ENCODE measurements at places on chromosomes 7 and 10.

GRCh38 chr7:123367031-123367430, 167.3 kb upstream of the SLC13A1 start:
- no peak overlapping the region for H3K4me3 ChIP-seq
- H3K36me3 ChIP-seq, result no peaks in the 10 kb centered on the region
- no peaks in the 10 kb centered on the region for H3K27me3 ChIP-seq
- no peak overlapping the region for H3K27ac ChIP-seq
- no peaks in the 10 kb centered on the region for H3K4me1 ChIP-seq

DNA sequence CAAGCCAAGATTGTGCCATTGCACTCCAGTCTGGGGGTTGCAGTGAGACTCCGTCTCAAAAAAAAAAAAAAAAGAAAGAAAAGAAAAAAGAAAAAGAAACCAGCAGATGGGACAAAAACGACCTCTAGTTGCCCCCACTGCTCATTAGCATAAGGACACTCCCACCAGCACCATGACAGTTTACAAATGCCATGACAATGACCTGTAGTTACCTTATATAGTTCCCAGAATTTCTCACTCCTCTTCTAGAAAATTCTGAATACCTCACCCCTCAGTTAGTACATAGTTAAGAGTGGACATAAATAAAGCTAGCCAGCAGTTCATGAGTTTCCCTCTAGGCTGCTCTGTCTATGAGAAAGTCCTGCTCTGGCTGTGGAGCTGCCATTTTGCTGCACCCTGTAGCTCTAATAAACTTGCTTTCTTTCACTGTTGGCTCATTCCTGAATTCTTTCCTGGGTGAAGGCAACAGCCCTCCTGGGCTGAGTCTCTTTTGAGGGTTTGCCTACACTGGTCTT, 276.8 kb upstream of the AKR1E2 start:
- no peaks in the 10 kb centered on the region for H3K36me3 ChIP-seq
- H3K4me1 ChIP-seq, result peaks cover 3% of the 10 kb centered on the region
- peaks cover 9% of the 10 kb centered on the region for H3K27me3 ChIP-seq
- no peak for DNase-seq
- no peak overlapping the region for H3K4me3 ChIP-seq
- H3K27ac ChIP-seq, result no peak overlapping the region

DNA sequence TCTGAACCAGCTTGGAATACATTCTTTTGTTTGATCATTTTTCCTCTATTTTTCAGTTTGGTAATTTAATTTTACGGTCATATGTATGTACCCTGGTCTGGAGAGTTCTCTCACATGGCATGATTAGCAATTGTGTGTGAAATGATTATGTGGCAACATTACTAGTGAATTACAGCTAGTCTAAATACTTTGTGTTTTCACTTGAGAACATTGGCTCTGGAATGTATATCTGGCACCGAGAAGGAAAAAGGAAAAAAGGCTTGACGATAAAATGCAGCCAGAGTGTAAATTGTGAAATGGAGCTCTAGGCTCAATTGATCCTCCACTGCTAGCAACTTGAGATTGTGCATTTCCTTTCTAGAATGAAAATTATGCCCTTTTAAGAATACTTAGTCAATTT, 397.2 kb downstream of the EXOC4 start:
- H3K36me3 ChIP-seq, result peaks cover 4% of the 10 kb centered on the region
- H3K4me3 ChIP-seq, result no peak overlapping the region
- no peak overlapping the region for H3K27ac ChIP-seq

- no peak overlapping the region for H3K4me3 ChIP-seq
- no peaks in the 10 kb centered on the region for H3K36me3 ChIP-seq
- H3K4me1 ChIP-seq, result no peaks in the 10 kb centered on the region
- no peaks in the 10 kb centered on the region for H3K27me3 ChIP-seq
Measured at GRCh38 chr10:9024210-9024609, 969.7 kb downstream of the GATA3 start.

DNA sequence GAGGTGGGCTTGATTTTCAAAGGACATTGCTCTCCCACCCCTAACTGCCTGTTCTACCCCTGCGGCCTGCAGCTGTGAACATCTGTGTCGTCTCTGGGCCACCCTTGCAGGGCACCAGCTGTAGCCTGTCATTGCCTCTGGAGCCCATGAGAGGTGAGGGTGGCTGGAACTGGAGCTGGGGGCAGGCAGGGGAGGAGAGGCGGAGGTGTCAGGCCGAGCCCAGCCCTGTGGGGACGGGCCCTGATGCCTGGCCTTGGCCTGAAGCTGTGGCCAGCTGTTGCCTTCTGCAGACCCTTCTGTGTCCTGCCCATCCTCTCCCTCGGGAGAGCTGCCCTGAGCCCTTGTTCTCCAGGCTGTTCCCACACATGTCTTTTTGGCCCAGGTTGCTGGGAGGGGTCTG, 44.5 kb downstream of the PALD1 start:
- H3K4me1 ChIP-seq, result no peaks in the 10 kb centered on the region
- H3K27me3 ChIP-seq, result no peaks in the 10 kb centered on the region
- H3K27ac ChIP-seq, result no peak overlapping the region
- no peak overlapping the region for H3K4me3 ChIP-seq

DNA sequence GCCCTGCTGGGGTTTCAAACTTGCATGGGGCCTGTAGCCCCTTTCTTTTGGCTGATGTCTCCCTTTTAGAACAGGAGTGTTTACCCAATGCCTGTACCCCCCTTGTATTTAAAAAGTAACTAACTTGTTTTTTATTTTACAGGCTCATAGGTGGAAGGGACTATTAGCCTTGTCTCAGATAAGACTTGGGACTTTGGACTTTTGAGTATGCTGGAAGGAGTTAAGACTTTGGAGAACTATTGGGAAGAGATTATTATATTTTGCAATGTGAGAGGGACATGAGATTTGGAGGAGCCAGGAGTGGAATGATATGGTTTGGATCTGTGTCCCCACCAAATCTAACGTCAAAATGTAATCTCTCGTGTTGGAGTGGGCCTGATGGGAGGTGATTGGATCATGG, 314.9 kb upstream of the SP8 start:
- no peaks in the 10 kb centered on the region for H3K36me3 ChIP-seq
- no peak for DNase-seq
- H3K4me1 ChIP-seq, result no peaks in the 10 kb centered on the region
- no peak overlapping the region for H3K4me3 ChIP-seq
- H3K27me3 ChIP-seq, result peaks cover 6% of the 10 kb centered on the region

- H3K27me3 ChIP-seq, result peaks cover 5% of the 10 kb centered on the region
- H3K36me3 ChIP-seq, result no peaks in the 10 kb centered on the region
- no peak overlapping the region for H3K4me3 ChIP-seq
- no peaks in the 10 kb centered on the region for H3K4me1 ChIP-seq
- no peak overlapping the region for H3K27ac ChIP-seq
- DNase-seq, result no peak
Measured at GRCh38 chr7:91912494-91912893, 28.2 kb upstream of the AKAP9 start.

GRCh38 chr7:28192786-28193585, 12.4 kb upstream of the JAZF1 start:
- no peak overlapping the region for H3K27ac ChIP-seq
- H3K27me3 ChIP-seq, result no peaks in the 10 kb centered on the region
- DNase-seq, result no peak
- H3K4me3 ChIP-seq, result no peak overlapping the region
- peaks cover 28% of the 10 kb centered on the region for H3K4me1 ChIP-seq

- no peak overlapping the region for H3K27ac ChIP-seq
- DNase-seq, result no peak
- H3K27me3 ChIP-seq, result peaks cover 1% of the 10 kb centered on the region
- H3K36me3 ChIP-seq, result no peaks in the 10 kb centered on the region
Measured at GRCh38 chr10:58818900-58819299, 306.2 kb downstream of the BICC1 start.

DNA sequence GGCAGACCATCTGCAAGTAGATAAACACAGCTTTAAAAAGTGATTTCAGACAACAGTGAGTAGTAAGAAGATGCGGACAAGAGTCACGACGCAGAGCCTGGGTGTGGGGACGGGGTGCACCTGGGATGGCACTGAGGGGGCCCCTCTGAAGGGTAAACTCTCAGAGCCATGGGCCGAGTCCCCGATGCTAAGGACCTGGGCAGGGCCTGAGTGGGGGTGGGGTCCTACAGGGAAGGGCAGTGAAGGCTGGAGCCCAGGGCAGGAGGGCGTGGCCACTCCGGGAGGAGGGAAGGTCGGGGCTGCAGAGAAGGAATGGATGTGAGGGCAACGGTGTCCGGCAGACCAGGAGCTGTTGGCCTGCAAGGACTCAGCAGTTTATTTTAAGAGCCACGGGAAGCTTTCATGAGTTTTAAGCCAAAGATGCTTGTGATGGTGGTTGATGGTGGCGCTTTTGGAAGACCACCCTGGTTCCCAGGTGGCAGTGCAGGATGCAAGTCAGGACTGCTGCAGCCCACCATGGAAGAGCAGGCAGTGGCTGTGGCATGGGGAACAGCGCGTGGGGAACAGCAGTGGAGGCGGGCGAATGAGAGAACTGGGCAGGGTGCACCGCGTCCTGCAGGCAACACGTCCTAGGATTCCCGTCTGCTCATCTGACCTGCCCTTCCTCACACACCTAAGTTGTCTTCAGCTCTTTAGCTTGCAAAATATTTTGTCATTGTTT, 296.8 kb downstream of the DNAJB6 start:
- no peak overlapping the region for H3K4me3 ChIP-seq
- no peak for DNase-seq
- H3K27ac ChIP-seq, result no peak overlapping the region
- H3K27me3 ChIP-seq, result peaks cover 4% of the 10 kb centered on the region
- H3K4me1 ChIP-seq, result no peaks in the 10 kb centered on the region

GRCh38 chr10:112213836-112214235, 30.3 kb upstream of the GPAM start:
- H3K27me3 ChIP-seq, result peaks cover 1% of the 10 kb centered on the region
- H3K36me3 ChIP-seq, result no peaks in the 10 kb centered on the region
- H3K27ac ChIP-seq, result peak overlapping the region; percentile 39
- H3K4me3 ChIP-seq, result peak overlapping the region; percentile 42
- no peak for DNase-seq

DNA sequence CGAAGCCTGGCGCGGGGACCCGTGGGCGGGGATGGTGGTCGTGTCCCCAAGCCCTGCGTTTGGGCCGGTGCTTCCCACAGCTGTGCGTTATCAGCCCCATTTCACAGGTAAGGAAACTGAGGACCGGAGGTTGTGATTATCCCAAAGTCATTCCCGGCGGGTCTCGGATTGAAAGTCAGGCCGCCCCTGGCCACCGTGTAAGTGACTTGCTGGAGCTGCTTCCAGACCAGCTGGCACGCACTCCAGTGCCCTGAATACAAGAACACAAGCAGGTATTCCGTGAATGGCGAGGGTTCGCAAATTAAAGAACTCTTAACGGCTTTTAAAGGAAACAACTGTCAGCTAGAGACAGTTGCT, 675 bp upstream of the ATE1 start:
- no peak for DNase-seq
- H3K27me3 ChIP-seq, result no peaks in the 10 kb centered on the region
- H3K4me1 ChIP-seq, result peaks cover 15% of the 10 kb centered on the region
- peak overlapping the region; percentile 96 for H3K27ac ChIP-seq

GRCh38 chr7:73726083-73726466, 6.6 kb upstream of the STX1A start:
- DNase-seq, result no peak
- H3K36me3 ChIP-seq, result no peaks in the 10 kb centered on the region
- H3K4me3 ChIP-seq, result no peak overlapping the region
- peaks cover 9% of the 10 kb centered on the region for H3K27me3 ChIP-seq
- H3K4me1 ChIP-seq, result no peaks in the 10 kb centered on the region

GRCh38 chr7:1516586-1517251, 12.5 kb upstream of the INTS1 start:
- H3K36me3 ChIP-seq, result peaks cover 6% of the 10 kb centered on the region
- H3K27me3 ChIP-seq, result peaks cover under 1% of the 10 kb centered on the region
- DNase-seq, result no peak
- H3K4me1 ChIP-seq, result peaks cover 7% of the 10 kb centered on the region
- no peak overlapping the region for H3K27ac ChIP-seq

GRCh38 chr7:13832346-13832745, 157.1 kb downstream of the ETV1 start:
- no peak overlapping the region for H3K27ac ChIP-seq
- no peaks in the 10 kb centered on the region for H3K27me3 ChIP-seq
- H3K36me3 ChIP-seq, result no peaks in the 10 kb centered on the region
- H3K4me1 ChIP-seq, result no peaks in the 10 kb centered on the region
- no peak overlapping the region for H3K4me3 ChIP-seq

DNA sequence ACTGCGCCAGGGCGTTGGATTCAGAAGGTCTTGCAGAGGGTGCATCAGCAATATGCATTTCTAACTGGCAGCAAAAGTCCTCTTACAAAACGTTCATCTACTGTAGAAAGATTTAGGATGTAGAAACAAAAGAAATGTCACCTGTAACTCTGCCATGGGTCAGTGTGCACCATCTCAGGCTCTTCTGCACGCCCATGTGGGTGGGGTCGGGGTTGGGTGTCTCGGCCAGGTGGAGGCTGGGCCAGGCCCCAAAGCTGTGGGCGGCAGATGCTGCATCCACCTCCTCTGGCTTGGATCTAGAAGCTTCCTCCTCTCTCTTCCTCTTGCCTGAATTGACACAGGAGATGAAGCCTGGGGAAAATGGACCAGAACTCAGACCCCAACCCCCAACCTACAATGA, 111.3 kb upstream of the PPP2R2D start:
- H3K27me3 ChIP-seq, result peaks cover 8% of the 10 kb centered on the region
- no peaks in the 10 kb centered on the region for H3K4me1 ChIP-seq
- H3K36me3 ChIP-seq, result peaks cover 2% of the 10 kb centered on the region
- H3K27ac ChIP-seq, result no peak overlapping the region
- no peak overlapping the region for H3K4me3 ChIP-seq

DNA sequence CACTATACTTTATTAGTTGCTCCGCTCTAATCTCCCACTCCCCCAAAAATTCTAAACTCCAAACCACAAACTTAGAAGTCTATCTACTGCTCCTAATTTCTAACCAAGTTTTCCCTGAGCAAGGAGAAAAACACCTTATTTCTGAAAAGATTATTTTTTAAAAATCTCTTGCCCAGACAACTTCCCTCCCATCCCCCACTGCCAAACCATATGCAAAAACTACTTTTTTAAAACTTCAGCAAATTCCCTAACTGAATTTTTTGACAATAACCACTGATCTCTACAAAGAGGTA, 1.9 kb downstream of the UBE2H start:
- no peak for DNase-seq
- peaks cover 10% of the 10 kb centered on the region for H3K4me1 ChIP-seq
- H3K27ac ChIP-seq, result no peak overlapping the region
- H3K4me3 ChIP-seq, result no peak overlapping the region
